ENCODE measurements at places on chromosomes 13 and 19.

GRCh38 chr13:109784590-109785140 is 1.7 kb downstream of the IRS2 start:
- DNase-seq, result peak; percentile 83

- DNase-seq, result no peak
Observed at GRCh38 chr19:22602631-22603272, 31.4 kb upstream of the ZNF492 start.

GRCh38 chr13:71979616-71980015 is 112.6 kb upstream of the DACH1 start:
- peak; percentile 44 for DNase-seq

GRCh38 chr13:51396352-51396751 is 56.5 kb downstream of the INTS6 start:
- peak; percentile 93 for DNase-seq

GRCh38 chr19:10219678-10220077 is 11.5 kb downstream of the S1PR2 start:
- DNase-seq, result peak; percentile 90

DNA sequence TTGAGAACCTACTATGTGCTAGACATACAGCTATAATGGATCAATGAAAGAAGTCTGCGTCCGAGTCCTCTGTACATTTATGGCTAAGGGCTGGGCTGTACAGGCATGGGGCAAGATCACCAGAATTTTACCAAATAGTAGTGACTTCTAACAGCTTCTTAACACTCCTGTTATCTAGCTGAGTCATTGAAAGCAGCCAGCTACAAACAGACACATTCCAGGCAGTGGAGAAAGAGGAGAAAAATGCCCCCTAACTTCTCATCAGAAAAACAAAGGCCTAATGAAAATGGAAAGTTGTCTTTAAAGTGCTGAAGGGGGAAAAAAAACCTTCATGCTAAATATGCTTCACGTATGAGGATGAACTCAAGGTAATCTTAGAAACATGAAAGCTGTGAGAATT is 14.3 kb upstream of the ZNF667 start:
- no peak for DNase-seq

DNA sequence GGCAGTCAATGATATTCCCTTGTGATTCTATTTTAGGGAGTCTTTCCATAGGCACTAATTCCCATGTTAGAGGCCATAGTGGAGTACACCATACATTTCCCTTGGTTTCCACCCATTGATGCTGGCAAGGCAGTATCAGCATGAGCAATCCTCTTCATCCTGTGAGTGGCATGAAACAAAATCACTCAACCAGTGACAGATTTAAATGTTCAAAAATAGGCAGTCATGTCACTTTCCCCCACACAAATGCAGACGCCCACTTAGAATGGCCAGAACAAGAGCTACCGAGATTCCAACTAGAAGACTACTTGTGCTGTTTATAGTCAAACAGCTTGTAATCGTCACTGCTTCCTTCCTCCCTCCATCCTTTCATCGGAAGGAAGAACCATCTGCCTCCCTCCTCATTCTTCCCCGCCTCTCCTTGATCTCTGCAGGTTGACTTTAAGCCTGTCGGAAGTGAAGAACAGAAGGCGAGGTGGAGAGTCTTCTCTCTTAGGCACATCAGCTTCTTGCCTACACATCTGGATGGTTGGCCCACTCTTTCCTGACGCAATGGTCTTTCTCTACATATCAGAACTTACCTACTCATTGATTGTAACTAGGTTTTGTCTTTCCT is 22.6 kb downstream of the RASL11A start:
- no peak for DNase-seq

DNA sequence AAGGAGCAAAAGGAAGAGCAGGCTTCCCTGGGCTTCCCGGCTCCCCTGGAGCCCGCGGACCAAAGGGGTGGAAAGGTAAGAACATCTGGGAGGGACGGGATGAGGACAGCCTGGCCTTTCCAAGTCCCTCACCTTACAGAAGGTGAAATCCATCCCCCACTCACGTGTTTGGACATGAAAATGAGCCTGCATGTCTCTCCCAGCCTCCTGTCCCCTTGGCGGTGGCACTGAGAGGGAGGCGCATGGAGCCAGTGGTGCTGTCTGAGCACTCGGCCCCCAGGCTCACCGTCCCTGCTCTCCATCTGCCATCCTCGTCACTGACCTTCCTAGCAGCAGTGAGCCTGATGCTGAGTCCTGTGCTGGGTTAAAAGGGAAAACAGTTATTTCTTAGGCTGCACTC is 104.2 kb downstream of the RAB20 start:
- no peak for DNase-seq
